ENCODE measurements at places on chromosomes 6 and 20. TPM values are rescaled to one million over a fixed set of nuclear protein-coding genes. Genes with fewer than 3 reads are reported as not detected.

Gene NRN1
- polyA plus RNA-seq = 22.7 TPM

DNA sequence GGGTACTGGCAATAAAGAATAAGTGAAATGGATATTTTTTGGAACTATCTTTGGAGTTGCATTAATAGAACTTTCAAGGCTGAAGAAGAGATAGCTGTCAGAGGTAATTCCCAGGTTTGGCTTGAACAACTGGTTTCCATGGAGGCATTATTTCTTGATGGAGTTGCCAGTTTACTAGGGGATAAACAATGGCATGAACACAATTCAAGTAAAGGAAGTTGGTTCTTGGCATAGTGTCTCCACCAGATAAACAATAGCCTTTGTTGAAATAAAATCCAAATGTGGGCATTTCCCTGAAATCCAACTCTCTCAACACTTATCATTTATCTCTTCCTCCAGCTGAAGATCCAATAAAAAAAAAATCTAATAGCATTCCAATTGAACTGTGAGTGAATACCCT, 454.9 kb downstream of the C6orf118 start:
- DNase-seq = no peak

DNA sequence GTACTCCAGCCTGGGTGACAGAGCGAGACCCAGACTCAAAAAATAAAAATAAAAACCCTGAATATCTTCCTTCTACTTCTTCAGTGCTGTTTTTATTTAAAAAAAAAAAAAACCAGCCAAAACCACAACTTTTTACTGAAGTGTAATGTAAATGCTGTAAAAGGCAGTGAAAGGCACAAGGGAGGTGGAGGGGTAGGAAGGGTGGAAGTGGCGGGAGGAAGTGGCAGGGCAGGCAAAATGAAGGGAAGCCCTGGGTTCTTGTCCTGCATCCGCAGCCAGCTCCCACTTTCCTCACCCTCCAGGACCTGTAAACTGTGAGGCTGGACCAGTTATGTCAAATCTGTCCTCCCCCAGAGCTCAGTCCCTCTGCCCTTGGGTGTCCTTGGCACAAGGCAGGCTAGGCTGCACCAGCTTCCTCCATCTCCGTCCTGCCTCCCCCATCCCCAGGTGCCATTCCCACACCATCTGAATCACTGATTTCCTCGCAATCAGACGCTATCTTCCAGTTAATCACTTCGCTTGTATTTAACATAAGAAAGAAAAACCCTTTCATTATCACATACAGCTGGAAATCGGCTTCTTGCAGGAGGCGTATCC, 13.7 kb upstream of the PANK2 start:
- no peak for DNase-seq

- no peak for DNase-seq
Observed at GRCh38 chr20:11234181-11234580, 560.4 kb upstream of the JAG1 start.

DNA sequence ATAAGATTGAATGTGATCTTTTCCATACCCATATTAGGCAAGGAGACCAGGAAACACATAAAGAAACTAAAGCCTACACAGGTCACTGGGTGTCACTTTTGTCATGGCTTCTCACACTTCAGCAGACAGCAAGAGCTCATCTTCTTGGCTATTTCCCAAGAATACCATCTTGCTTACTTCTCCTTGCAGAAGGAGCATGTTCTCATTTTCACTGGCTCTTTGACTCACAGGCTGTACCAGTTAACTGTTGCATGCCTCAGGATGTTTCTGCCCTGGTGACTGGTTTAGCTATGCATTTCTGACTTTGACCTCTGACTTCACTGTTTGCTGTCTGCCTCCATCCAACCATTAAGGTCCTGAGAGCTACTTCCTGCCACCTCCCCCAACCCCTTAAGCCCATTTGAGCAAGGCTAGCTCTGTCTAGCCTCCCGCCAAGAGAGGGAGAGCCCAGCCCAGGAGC, 40.3 kb upstream of the OGFRL1 start:
- no peak for DNase-seq

DNA sequence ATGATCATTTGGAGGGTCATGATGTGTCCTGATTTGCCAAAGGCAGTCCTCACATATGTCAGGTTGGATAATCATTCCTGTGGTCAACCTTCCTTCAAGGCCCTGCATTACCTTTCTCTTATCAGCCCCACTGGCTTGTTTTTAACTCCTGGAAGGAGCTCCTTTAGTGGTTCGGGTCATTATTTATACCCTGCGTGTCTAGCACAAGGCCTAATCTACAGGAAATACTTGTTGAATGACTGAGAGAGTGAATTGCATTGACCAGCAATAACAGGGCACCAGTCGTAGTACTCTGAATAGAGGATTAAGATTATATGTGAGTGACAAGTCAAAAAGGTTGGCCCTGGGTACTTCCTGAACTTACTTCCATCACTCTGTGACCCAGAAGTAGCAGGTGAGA, 4.5 kb downstream of the HIVEP2 start:
- no peak for DNase-seq

- DNase-seq = no peak
Observed at GRCh38 chr6:129055796-129056195, 172.9 kb downstream of the LAMA2 start.

DNA sequence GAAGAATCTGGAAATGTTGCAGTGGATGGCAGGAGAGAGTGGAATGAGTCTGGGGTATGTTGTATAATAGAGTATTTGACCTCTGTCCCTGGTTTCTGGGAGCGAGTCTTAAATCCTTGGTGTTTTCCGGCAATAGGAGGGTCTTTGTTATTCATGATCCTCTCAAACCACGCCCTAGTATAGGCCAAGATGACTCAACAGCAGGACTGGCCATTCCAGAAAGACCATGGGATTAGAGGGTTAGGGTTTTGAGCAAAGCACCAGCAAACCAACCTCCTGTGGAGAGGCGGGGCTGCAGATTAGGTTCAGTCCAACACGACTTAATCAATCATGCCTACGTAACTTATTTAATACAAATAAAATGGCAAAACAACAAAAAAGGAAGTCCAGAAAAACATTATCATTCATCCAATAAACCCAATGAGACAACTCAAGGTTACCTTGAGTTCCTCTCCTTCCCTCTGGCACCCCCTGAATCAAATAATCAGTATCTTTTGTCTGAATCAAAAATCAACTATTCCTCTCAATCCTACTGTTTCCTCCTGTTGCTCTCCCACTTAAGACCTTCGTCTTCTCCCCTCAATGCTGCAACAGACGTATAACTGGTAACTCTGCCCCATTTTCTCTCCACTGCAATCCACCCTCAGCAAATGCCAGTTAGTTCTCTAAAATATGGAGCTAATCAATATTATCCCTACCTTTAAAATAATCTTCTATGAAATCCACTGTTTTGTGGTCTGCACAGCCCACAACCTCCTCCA, 15.5 kb downstream of the HUS1B start:
- no peak for DNase-seq

DNA sequence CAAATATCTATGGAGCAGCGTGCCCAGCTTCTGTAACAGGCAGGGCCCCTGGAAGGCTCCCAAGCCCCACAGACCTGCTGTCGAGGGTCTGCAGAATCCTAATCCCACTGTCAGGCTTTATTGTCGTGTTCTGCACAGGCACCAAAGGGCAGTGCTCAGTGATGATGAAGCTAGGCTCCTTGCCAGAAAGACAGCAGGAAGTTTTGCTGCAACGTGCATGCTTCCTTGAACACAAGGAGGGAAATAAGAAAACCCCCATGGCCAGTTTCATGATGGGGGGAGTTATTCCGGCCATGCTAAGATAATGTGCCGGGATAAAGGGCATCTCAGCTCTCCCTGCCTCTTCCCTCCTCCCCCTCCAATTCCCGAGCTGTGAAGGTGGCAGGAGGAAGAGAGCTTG, 109.4 kb upstream of the KCNG1 start:
- no peak for DNase-seq

Measured in urinary bladder (tissue), 4 donors.